ENCODE measurements at places on chromosomes 6 and 20. TPM values are rescaled to one million over a fixed set of nuclear protein-coding genes. Genes with fewer than 3 reads are reported as not detected.

GRCh38 chr6:41334482-41335040 lies 847 bp upstream of the NCR2 start:
- no peaks in the 10 kb centered on the region for H3K27me3 ChIP-seq
- H3K36me3 ChIP-seq, result no peaks in the 10 kb centered on the region
- H3K4me3 ChIP-seq, result no peak overlapping the region
- peaks cover 40% of the 10 kb centered on the region for H3K4me1 ChIP-seq

- H3K4me1 ChIP-seq, result no peaks in the 10 kb centered on the region
- H3K4me3 ChIP-seq, result no peak overlapping the region
- no peak for DNase-seq
- H3K36me3 ChIP-seq, result no peaks in the 10 kb centered on the region
- H3K27ac ChIP-seq, result no peak overlapping the region
Observed at GRCh38 chr6:160945516-160946177, 45.9 kb upstream of the MAP3K4 start.

DNA sequence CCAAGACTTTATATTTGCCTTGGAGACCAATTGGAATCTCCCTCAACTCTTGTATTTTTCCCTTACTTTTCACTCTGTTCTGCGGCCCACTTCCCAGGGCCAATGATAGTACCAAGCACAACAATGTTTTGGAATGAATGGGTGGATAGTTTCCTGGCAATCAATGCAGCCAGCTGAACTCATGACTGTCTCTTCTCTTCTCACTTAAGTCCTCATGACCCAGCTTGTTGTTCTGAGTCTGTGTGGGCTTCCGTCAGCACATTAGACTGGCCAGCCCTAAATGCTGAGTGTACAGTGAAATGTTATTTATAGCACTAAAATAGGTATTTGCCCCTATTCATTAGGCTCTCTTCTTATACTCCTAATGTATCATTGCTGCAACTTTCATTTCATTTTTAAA lies 5.6 kb upstream of the MBOAT1 start:
- H3K27ac ChIP-seq, result no peak overlapping the region
- peaks cover 9% of the 10 kb centered on the region for H3K4me1 ChIP-seq
- no peak overlapping the region for H3K4me3 ChIP-seq
- DNase-seq, result no peak
- peaks cover 4% of the 10 kb centered on the region for H3K27me3 ChIP-seq

DNA sequence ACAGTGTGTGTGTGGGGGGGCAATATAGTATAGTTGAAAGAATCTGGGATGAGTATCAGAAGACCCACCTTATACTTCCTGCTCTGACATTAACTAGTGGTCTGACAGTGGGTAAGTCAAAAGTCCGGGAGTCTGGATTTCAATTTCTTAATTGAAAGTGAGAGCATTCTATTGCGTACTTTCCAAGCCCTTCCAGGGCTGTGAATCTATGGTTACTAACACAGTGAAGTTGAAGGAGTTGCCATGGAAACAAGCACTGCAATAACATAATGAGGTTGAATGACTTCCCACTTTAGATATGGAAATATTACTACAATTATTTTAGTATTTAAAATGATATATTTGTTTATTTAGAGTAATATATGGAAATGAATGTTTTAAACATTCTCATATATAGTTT lies 80.2 kb downstream of the MLIP start:
- no peak overlapping the region for H3K4me3 ChIP-seq
- DNase-seq, result no peak
- no peak overlapping the region for H3K27ac ChIP-seq

- no peaks in the 10 kb centered on the region for H3K4me1 ChIP-seq
- no peaks in the 10 kb centered on the region for H3K36me3 ChIP-seq
- H3K4me3 ChIP-seq, result no peak overlapping the region
- no peak overlapping the region for H3K27ac ChIP-seq
- no peaks in the 10 kb centered on the region for H3K27me3 ChIP-seq
Observed at GRCh38 chr6:131379948-131380347, 193.1 kb upstream of the ARG1 start.

- no peaks in the 10 kb centered on the region for H3K4me1 ChIP-seq
- no peak overlapping the region for H3K4me3 ChIP-seq
- no peak for DNase-seq
Observed at GRCh38 chr6:5359417-5359816, 98.1 kb downstream of the FARS2 start.

DNA sequence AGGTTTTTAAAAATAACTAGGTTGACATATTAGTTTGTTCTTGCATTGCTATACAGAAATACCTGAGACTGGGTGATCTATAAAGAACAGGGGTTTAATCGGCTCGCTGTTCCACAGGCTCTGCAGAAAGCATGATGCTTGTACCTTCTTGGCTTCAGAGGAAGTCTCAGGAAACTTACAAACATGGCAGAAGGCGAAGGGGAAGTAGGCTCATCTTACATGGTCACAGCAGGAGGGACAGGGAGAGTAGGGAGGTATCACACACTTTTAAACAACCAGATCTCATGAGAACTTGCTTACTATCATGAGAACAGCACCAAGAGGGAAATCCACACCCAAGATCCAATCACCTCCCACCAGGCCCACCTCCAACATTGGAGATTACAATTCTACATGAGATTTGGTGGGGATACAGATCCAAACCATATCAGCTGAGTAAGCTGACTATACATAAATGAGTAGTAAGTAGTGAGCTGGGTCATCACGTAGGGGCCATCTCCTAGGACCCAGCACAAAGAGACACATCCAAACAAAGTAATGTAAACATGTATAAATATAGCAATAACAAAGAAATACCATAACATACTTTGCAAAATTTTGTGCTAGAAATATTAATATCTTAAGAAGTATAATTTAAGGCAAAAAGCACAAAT lies 31.4 kb upstream of the SIRPG start:
- DNase-seq, result no peak
- no peak overlapping the region for H3K27ac ChIP-seq
- peaks cover 10% of the 10 kb centered on the region for H3K36me3 ChIP-seq

DNA sequence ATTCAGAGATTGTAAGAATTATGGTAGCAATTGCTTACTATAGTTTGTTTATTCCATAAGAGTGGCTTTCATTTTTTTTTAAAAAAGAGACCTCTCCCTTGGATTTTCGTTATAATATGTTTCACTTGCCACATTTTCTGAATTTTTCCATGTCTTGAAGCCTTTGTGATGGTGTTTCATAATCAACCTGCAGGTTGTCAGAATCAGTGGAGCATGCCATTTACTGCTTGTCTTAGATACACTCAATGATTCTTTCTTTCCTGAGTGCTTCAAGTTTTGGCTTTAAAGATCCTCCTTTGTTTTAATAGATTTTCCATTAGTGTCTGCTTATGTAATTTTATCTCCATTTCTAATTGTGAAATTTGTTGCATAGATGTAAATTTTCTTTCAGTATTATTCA lies 31.2 kb downstream of the KCNQ5 start:
- no peak overlapping the region for H3K27ac ChIP-seq
- H3K4me3 ChIP-seq, result no peak overlapping the region
- H3K27me3 ChIP-seq, result no peaks in the 10 kb centered on the region
- peaks cover 3% of the 10 kb centered on the region for H3K4me1 ChIP-seq
- DNase-seq, result no peak
- H3K36me3 ChIP-seq, result no peaks in the 10 kb centered on the region

DNA sequence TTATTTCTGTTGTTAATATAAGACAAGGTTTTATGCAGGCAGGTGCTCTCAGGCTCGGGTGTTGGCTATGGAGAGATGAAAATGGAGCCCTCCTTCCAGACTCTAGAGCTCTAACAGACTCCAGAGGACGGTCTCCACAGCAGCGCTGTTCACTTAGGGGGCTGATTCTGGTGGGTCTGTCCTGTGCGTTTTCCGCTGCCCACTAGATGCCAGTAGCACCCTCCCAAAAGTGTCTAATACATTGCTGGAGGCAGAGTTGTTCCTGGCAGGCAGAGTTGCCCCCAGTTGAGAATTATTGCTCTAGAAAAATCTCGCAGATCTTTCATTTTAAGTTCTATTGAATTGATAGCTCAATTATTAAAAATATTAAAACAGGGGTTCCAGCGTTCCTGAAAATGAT lies 109.9 kb downstream of the MAP3K4 start:
- H3K36me3 ChIP-seq, result peaks cover 36% of the 10 kb centered on the region
- H3K27ac ChIP-seq, result no peak overlapping the region
- no peak for DNase-seq
- H3K4me1 ChIP-seq, result peaks cover 2% of the 10 kb centered on the region

The CCN2 gene
- not detected for total RNA-seq

The CRIP3 gene
- not detected for total RNA-seq
